ENCODE measurements at places on chromosomes 7 and 10.

DNA sequence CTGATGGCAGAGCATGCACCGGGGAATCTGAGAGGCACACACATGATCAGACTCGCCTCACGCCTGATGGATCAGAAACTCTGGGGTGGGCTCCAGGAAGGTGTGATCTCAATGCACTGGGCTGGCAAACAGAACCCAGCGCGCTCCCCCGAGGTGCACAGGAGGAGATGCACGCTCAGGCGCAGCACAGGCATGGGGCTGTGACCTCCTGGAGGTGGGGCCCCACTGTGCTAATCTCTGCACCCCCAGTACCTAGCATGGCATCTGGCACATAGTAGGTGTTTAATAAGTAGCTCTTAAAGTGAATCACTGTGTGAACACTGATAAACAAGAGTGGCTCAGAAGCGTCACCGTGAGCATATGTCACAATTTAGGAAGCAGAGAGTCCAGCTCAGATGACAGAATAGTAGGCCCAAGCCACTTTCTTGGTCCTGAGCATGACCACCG lies 57.9 kb downstream of the PROSER2 start:
- DNase-seq, result no peak

- DNase-seq, result no peak
Measured at GRCh38 chr7:80257756-80258155, 123.1 kb downstream of the GNAI1 start.

- DNase-seq, result no peak
Measured at GRCh38 chr7:12607134-12607533, 36.6 kb downstream of the SCIN start.

- DNase-seq, result no peak
Measured at GRCh38 chr7:113806633-113807327, 112.0 kb downstream of the PPP1R3A start.

DNA sequence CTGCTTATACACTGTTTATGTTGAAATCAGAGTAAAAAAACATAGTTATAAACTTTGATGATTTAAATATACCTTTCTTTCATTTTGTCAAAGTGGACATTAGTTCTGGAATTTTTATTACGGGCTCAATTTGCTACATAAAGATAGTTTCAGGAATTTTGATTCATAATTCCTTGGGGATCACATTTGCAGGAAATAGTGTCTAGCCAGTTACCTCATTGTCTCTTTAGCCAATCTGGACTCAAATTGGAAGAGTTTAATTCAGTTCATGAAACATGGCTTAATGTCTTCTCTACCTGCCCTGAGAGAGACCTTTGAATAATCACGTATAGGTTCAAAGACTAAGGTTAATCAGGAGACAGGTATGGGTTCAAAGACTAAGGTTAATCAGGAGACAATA lies 262.6 kb downstream of the HGF start:
- no peak for DNase-seq

- DNase-seq, result no peak
Measured at GRCh38 chr7:111043561-111043960, 47.4 kb upstream of the LRRN3 start.

- DNase-seq, result no peak
Measured at GRCh38 chr10:123501148-123501547, 165.0 kb upstream of the GPR26 start.

Measured in fibroblast of the conjunctiva (primary cell).